ENCODE measurements at places on chromosomes 2 and 18.

- DNase-seq = no peak
Measured at GRCh38 chr2:16584824-16585540, 80.7 kb downstream of the CYRIA start.

GRCh38 chr2:51290725-51291124 lies 258.8 kb upstream of the NRXN1 start:
- no peak for DNase-seq

DNA sequence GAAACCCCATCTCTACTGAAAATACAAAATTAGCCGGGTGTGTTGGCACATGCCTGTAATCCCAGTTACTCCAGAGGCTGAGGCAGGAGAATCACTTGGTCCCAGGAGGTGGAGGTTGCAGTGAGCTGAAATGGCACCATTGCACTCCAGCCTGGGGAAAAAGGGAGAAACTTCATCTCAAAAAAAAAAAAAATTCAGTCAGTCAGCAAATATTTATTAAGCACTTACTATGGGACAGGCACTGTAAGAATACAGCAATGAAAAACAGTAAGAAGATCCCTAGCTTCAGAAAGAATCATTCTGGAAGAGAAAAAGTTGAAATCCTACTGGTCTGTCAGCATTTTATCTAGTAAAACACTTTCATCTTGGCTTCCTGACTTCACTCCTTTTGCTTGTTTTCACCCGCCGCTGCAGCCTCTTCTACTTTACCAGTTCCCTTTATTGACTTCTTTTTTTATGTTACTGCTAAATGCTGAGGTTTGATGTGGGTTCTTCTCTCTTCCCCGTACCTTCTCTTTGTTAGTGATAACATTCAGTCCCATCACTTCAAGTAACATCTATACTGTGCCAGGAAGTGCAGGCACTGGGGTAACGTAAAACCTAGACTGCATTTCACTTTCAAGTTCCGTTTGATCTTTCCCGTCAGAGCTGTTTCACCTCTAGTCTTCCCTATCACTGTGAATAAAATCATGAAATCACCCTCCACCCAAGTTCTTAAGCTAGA lies 10.8 kb upstream of the TAF4B start:
- DNase-seq = no peak

- DNase-seq = no peak
Measured at GRCh38 chr2:162072181-162072702, 1.8 kb downstream of the DPP4 start.

DNA sequence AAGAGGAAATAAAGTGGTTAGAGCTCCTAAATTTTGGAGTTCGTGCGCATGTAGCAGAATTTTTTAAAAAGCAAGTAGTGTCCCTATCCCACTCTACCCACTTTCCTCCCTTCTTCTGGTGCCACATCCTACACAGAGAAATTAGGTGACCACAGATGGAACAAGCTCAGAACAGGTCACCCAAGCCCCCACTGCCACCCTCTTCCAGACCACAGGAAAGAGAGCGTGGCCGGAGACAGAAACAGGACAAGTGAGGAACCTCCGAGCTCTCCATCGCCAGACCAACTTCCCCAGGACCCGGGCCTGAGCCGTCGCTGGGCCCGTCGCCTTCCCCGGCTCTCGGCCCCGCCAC lies 433 bp downstream of the NPC1 start:
- no peak for DNase-seq

DNA sequence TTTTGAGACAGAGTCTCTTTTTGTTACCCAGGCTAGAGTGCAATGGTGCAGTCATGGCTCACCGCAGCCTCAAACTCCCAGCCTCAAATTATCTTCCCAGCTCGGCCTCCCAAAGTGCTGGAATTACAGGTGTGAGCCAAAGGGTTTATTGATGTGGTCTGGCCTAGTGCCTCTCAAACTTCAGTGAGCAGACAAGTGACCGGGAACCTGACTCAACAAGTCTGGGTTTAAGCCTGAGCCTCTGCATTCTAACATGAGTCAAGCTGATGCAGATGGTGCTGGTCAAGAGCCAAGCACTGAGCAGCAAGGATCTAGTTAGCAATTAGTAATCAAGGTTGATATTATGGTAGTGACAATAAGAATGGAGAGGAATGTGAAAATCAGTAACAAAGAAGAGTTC lies 21.3 kb downstream of the CDK15 start:
- no peak for DNase-seq

GRCh38 chr2:10144771-10145518 lies 22.4 kb downstream of the RRM2 start:
- DNase-seq = no peak
